ENCODE measurements at places on chromosomes 1 and 21. TPM values are rescaled to one million over a fixed set of nuclear protein-coding genes. Genes with fewer than 3 reads are reported as not detected.

Gene S100A14
- not detected for polyA plus RNA-seq

Gene MCOLN3
- not detected for polyA plus RNA-seq

Gene GIPC2
- not detected for polyA plus RNA-seq

Gene CSF3R
- 447 TPM for polyA plus RNA-seq

Gene RIMS3
- polyA plus RNA-seq, result 0.26 TPM

Gene ANKRD65
- polyA plus RNA-seq, result 0.04 TPM

Gene ISG20L2
- 17.2 TPM for polyA plus RNA-seq

Gene ARMH1
- 232 TPM for polyA plus RNA-seq

Gene SLAMF1
- polyA plus RNA-seq, result 0.13 TPM

Gene CGN
- not detected for polyA plus RNA-seq

Gene IBA57
- 2.1 TPM for polyA plus RNA-seq

Gene CBR3
- not detected for polyA plus RNA-seq

All from CD14-positive monocyte (primary cell).